ENCODE measurements at places on chromosomes 3 and 15.
A peak's percentile ranks its signal among the peaks of the same experiment; 100 is the strongest.

GRCh38 chr3:17581421-17582080 lies 160.9 kb downstream of the TBC1D5 start:
- DNase-seq = no peak

- DNase-seq = no peak
Observed at GRCh38 chr3:14329842-14330241, 72.6 kb upstream of the SLC6A6 start.

DNA sequence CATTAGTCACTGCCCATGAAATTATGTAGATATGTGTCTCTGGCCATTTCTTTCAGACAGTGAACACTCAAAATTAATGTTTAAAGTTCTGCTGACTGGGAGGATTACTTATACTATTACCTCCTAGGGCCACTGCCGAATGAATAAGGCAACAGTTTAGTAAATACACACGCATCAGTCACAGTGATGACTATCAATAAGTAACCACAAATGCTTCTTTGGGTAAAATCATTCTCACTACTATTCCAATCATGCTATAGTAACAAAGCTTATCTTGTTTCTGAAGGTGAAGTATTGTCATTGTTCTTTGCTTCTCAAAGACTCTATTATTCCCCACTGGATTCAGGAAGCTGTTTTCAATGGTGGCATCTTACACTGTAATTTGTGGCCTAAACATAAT lies 478.8 kb downstream of the EPHA3 start:
- DNase-seq = no peak

GRCh38 chr3:146195030-146195429 lies 34.0 kb upstream of the PLOD2 start:
- DNase-seq = no peak

- DNase-seq = no peak
Observed at GRCh38 chr3:65230261-65231139, 542.7 kb upstream of the ADAMTS9 start.

DNA sequence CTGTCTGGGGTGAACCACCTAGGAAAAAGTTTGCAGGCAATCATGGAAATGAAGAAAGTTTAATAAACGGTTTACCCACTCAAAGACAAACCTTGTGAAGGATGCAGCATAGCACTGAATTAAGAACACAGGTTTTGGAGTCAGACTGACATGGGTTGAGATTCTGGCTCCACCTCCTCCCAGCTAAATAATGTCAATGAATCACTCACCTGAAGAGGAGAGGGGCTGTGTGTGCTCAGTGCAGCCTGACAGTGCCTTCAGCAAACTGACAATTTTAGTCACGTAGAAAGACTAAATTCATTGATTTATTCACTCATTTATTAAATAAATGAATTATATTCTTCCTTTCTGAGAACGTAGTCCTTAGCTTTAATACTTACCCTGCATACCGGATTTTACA lies 18.9 kb downstream of the NR1I2 start:
- DNase-seq = no peak

DNA sequence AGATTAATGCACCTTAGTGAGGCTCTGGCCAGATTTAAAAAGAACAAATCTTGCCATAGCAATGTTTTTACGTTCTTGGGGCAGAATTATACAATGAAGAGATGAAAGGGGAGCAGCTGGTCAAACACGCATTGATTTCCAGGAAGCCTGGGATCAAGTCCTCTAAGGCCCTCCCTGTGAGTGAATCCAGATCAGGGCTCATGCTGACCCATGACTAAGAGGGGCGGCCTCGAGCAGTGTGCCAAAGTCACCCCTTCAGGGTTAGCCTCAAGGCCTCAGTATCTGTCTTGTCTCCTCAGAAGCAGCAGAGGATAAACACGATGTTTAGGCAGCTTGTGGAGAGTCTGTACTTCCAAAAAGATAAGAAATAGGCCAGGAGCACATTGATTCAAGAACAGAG lies 9.3 kb upstream of the RBP1 start:
- DNase-seq = no peak

- DNase-seq = peak; percentile 89
Observed at GRCh38 chr3:102180280-102180931, 254.4 kb upstream of the ZPLD1 start.

GRCh38 chr3:35744419-35744818 lies 105.1 kb downstream of the ARPP21 start:
- no peak for DNase-seq

- no peak for DNase-seq
Observed at GRCh38 chr3:78992400-78992799, 775.4 kb downstream of the ROBO1 start.

DNA sequence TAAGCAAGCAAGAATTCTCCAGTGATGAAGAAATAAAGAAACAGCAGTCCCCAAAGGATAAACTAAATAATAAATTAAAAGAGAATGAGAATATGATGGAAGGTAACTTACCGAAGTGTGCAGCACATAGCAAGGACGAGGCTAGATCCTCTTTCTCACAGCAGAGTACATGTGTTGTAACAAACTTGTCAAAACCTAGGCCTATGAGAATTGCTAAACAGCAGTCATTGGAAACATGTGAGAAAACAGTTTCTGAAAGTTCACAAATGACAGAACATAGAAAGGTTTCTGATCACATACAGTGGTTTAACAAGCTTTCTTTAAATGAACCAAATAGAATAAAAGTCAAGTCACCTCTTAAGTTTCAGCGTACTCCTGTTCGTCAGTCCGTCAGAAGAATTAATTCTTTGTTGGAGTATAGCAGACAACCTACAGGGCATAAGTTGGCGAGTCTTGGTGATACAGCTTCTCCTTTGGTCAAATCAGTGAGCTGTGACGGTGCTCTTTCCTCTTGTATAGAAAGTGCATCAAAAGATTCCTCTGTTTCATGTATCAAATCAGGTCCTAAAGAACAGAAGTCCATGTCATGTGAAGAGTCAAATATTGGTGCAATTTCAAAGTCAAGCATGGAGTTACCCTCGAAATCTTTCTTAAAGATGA lies 4.5 kb upstream of the SCG5 start:
- DNase-seq = no peak

DNA sequence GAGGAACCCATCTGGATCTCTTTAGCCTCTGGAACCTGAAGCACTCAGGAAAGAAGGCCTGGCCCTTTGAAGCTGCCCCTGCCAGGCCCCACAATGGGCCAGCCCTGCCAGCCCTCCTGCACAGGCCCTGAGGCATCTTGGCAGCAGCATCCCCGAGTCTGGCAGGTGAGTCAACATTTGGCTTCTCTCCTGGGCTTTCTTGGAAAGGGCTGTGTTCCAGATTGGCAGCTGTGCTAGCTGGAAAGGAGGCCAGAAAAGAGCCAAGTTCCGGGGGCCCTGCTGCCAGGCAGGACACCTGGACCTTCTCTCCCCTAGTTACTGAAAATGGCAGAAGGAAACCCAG lies 187.2 kb downstream of the SHQ1 start:
- DNase-seq = peak; percentile 66

DNA sequence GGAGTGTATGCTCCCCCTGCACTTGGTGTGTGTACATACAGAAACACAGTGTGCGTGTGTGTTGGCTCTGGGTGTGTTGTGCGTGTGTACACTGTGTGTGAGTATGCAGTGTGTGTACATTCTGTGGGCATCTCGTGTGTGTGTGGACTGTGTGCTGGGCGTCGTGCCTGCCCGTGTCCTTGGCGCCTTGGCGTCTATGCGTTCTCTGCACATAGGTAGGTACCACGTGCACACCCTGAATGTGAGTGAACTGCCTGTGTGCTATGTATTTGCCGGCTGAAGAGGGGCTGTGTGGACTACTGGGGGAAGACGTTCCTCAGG lies 481 bp upstream of the ECE2 start:
- DNase-seq = no peak

GRCh38 chr15:39699516-39700374 lies 82.9 kb downstream of the FSIP1 start:
- DNase-seq = no peak

- DNase-seq = no peak
Observed at GRCh38 chr3:192637803-192638202, 89.5 kb downstream of the FGF12 start.

DNA sequence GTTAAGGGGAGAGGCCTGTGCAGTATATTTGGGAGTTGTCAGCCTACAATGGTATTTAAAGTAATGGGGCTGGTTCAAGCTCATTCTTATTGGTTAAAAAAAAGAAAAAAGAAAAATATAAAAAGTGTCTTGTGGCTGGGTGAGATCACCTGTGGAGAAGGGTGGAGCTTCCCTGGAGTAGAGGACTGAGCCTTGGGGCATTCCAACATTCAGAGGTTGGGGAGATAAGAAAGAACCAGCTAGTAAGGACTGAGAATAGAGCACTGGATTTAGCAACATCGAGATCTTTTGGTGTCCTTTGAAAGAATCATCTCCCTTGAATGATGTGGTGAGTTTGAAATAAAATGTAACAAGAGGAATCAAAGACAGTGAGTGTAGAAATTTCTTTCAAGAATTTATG lies 5.2 kb downstream of the SLC49A4 start:
- no peak for DNase-seq

DNA sequence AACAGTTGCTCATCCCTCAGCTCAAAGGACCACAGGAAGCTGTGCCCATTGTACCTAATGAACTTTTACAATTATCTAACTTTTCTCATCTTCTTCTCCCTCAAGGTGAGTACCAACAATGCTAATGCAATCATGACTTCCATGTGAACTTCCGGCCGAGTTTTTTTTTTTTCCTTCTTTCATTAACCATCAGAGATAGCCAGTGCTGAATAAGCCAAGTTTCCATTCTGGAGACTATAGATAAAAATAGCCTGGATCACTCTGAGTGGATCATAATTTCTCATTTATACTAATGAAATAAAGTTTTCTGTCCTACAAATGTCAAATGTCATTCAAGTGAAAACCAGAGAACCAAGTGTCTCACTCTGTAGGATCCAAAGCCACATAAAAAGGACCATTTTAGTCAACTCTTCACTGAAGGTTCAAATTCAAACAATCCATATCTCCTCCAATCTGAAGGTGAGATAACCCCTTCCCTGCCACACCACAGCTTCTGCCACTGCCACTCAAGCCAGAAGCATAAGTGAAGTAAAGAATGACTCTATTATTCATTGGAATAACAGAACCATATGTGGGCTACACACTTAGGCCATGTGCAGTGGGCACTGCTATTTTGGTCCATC lies 5.5 kb downstream of the SUMF1 start:
- no peak for DNase-seq

GRCh38 chr3:166446291-166446690 lies 609.1 kb upstream of the BCHE start:
- DNase-seq = no peak

DNA sequence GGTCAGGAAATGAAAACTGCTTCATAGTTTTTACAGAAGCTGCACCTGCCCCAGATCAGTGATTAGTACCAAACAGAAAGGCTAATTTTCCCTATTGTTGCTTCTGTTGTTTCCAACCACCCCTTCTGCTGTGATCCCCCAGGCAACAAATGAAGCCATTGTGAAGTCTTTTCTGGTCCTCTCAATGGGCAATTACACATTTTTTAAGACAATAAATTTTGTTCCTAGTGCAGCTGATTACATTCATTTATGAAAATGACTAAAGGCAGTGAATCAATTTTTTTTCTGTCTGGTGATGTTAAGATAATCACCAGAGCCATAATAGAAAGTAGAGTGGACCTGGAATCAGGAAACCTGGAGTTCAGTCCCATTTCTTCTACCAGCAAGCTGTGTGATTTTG lies 32.7 kb downstream of the GLDN start:
- no peak for DNase-seq

- no peak for DNase-seq
Observed at GRCh38 chr15:28078191-28078719, 20.9 kb downstream of the OCA2 start.

- DNase-seq = no peak
Observed at GRCh38 chr15:73952913-73953750, 26.9 kb downstream of the LOXL1 start.

DNA sequence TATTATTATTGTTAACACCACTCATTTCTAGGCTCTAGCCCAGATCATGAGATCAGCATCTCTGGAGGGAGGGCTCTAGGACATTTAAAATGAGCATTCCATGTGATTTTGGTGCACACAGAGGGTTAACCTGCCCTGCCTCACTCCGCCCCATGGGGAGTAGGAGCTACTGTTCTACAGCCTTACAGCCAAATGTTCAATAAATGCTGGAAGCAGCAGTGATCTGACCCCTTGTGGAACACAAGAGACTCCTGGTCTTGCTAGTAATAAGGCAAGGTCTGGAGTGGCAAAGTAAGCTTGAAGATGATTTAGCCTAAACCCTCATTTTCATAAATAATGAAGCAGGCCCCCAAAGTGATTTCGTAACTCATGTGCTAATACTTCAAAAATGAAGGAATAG lies 166.4 kb upstream of the EOMES start:
- DNase-seq = no peak

DNA sequence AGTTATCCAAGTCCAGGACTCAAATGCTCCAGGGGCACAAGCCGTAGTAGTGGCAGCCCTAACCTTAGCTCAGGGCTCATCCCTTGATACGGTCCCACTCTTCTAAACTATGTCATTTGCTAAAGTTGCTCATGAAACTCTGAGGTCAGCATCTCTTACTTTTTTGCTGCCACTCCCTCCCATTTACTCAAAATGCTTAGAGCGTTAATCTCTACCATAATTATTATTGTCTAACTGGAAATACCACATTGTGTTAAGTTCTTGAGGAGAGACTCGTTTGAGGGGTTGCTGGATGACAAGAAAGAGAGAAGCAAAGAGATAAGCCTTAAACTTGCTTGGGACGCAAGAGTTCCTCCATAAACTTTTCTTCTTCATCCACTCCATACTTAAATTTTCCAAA lies 26.9 kb upstream of the TMOD3 start:
- DNase-seq = no peak
